ENCODE measurements at places on chromosomes 13 and 19.

- DNase-seq: no peak
These were observed 9.4 kb downstream of the SETDB2 start for GRCh38 chr13:49453465-49453864.

GRCh38 chr19:5718579-5719273 lies 1.2 kb downstream of the LONP1 start:
- DNase-seq: peak; percentile 41

DNA sequence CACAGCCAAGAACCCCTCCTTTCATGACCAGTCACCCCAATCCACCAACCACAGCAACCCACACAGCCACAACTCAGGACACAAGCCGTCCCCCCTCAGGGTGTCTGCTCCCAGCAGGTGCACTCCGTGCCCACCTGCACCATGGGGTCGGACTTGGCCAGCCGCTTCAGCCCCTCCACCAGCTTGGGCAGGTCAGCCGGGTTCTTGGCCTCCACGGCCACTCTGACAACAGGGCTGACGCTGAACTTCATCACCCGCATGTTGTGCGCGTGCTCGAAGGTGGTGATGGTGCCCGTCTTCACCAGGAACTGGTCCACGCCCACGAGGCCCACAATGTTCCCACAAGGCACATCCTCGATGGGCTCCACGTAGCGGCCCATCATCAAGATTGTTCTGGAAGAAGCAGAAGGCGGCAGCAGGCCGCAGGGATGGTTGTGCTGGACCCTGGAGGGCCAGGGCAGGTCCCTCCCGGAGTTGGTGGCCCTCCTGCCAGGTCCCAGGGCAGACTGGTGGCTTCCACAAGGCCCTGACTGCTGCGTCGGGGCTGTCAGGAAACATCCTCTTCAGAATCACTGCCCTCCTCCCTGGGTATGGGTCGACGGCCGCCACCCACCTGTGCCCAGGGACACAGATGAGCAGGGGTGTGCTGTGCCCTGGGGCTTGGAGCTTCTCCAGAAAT lies 5.5 kb downstream of the EEF2 start:
- DNase-seq: no peak

- DNase-seq: no peak
These were observed 24.4 kb downstream of the SPATA13 start for GRCh38 chr13:24184882-24185281.

GRCh38 chr19:21749090-21749489 lies 18.3 kb downstream of the ZNF100 start:
- DNase-seq: no peak

DNA sequence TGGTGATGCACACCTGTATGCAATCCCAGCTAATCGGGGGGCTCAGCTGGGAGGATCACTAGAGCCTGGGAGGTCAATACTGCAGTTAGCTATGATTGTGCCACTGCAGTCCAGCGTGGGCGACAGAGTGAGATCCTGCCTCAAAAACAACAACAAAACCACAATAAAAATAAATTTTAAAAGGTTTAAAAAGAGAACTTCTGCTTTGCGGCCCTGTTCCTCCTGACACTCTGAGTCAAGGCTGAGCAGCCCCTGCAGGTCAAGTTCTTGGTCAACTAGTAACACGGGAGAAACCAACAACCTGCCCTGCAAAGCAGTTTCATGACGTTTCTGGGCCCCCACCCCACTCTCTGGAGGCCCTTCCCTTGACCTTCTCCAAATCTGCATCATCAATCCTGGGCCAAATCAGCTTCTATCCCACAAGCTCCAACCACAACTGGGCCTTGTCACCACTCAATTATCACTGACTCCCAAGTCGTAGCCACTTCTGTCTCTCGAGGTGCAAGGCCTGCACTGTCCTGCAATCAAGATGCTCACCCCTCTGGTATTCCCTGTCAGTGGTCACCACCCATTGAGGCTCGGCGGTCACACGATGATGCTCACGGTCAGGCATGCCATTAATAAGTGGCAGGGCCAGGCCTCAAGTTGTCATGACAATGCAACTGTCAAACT lies 7.5 kb downstream of the ELAVL1 start:
- DNase-seq: no peak

DNA sequence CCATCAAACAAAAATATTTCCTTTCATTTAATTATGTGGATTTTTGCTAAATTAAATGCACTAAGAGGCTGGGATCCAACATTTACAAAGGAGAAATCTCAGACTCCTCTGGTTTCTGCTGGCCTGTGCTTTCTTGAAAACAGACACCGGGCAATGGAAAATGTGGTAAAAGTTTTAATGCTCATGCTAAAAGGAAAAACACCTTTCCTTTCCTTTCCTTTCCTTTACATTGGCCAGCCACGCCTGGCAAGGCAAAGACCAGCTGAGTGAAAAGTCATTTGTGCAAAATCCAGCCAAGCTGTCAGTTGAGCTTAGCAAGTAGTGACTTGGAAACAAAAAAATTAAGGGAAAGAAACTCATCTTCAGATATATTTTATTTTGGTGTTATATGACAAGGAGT lies 240.3 kb downstream of the LACC1 start:
- DNase-seq: no peak

DNA sequence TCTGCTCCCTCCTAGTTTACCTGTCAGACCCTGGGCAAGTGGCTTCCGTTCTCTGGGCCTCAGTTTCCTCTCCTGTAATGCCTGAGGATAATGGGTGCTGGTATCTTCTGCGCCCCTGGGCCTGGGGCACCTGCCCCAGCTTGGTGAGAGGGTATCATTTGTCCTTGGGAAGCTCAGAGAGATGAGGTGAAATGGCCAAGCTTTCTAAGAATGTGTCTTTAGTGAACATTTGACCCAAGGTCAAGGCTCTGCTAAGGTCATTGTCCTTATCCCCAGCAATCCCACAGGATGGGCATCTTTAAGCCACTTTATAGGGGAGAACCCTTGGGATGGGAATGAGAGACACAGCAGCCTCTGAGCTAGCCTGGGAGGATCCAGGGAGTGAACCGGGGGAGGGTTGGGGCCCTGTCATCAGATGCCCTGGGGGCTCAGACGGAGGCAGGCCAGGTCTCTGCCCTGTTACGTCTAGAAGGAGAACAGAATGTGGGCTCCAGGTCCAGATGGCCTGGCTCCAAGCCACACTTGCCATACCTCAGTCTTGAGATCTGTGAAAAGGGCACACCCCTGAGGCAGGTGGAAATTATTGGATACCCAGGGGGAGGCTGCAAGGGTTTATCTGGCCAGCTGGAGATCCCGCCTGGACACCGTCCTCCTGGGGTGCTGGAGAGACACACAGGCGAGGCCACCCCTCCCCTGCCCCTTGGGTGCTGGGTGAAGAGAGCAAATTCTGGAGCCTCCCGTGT lies 1.1 kb upstream of the NFIC start:
- DNase-seq: peak; percentile 87

DNA sequence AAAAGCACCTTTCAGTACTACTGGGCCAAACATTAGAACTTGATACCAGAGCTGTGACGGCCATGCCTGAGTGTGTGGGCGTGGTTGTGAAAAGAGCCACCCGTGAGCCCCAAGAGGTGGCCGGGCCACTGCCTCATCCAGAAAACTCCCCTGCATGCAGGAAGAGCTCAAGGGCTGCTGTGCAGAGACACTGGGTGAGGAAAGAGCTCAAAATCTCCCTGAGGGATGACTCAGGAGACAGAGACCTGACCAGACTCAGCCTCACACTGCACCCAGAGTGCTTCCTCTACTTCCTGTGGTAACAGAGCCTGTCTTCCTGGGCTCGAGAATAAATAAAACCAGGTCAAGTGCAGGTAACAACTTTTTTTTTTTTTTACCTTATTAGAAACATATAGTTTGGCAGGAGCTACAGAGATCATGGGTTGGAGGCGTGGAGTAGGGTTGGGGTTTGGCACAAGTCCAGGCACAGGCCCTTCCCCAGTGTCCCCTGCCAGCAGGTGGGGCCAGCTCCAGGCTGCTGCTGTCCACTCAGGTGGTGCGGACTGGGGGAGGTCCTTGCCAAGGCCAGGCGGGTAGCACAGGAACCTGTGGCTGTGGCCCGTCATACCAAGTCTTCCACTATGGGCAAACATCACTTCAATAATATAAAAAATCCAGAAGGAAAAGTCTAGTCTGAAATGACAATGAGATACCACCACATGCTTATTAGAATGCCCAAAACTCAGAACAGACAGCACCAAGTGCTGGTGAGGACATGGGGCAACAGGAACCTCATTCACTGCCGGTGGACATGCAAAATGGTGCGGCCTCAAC lies 25.5 kb downstream of the ELL start:
- DNase-seq: peak; percentile 67

DNA sequence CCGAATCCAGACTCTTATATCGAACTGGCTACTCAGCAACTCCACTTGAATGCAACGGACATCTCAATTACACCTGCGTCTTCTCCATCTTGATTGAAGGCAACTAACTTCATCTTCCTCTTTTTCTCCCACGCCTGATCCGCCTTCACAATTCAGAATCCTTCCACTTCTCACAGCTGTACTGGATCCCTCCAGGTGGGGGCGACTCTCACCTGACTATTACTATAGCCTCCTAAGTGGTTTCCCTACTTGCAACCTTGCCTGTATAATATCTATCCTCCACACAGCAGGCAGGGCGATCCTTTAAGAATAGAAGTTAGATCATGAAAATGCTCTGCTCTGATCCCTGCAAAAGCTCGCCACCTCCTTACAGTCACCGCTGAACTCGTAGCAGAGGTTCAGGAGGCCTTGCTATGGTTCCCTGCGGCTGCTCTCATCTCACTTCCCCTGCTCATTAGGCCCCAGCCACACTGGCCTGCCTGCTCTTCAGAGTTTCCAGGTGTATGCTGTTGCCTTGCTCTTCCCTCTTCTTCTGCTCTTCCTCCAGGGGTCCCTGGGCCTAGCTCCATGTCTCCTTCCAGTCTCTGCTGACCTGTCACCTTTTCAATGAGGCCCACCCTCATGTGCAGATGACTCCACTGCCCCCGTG lies 31.9 kb downstream of the RFXAP start:
- peak; percentile 43 for DNase-seq

DNA sequence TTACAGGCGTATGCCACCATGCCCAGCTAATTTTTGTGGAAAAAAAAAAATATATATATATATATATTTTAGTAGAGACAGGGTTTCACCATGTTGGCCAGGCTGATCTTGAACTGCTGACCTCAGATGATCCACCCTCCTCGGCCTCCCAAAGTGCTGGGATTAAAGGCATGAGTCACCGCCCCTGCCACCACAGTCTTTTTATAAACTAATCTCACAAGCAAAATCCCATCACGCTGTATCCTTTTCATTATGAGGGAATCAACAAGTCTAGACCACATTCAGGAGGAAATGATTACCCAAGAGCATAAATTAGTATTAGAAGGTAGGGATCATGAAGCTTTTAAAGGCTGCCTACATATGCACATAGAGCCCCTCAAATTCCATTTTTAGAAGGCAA lies 210.6 kb upstream of the NBEA start:
- DNase-seq: no peak

GRCh38 chr19:10884274-10884673 lies 12.9 kb downstream of the CARM1 start:
- peak; percentile 14 for DNase-seq

DNA sequence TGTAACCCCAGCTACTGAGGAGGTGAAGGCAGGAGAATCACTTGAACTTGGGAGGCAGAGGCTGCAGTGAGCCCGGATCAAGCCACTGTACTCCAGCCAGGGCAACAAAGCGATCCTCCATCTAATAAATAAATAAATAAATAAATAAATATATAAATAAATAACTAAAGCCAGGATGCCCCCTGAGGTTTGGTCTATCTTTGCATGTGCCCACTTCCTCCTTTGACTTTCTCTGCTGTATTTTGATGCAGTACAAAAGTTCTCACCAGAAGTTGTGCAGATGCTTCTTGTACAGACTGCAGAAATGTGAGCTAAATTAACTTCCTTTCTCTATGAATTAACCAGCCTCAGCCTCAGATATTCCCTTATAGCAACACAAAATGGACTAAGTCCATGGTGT lies 6.5 kb upstream of the N4BP2L2 start:
- DNase-seq: no peak

DNA sequence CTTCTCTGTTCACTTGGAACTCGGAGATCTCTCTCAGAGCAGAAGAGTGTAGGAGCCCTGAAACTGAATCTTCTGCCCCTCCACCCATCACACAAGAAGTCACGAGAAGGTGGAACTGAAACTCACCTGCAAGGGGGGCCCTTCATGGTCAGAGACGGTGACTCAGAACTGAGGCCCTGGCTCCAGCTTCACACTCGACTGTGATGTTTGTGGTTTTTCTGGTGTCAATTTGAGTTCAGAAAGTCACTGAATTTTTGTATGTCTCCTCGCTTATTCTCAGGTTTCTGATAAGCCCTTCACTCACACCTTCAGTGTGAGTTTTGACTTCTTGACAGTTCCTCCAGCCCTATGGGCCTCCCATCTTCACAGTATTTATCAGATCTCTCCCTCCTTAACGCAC lies 23.1 kb downstream of the SIGLEC5 start:
- no peak for DNase-seq

- DNase-seq: no peak
These were observed 5.2 kb downstream of the PPP1R14A start for GRCh38 chr19:38250821-38251563.

GRCh38 chr13:59374691-59375090 lies 789.0 kb downstream of the DIAPH3 start:
- peak; percentile 72 for DNase-seq

DNA sequence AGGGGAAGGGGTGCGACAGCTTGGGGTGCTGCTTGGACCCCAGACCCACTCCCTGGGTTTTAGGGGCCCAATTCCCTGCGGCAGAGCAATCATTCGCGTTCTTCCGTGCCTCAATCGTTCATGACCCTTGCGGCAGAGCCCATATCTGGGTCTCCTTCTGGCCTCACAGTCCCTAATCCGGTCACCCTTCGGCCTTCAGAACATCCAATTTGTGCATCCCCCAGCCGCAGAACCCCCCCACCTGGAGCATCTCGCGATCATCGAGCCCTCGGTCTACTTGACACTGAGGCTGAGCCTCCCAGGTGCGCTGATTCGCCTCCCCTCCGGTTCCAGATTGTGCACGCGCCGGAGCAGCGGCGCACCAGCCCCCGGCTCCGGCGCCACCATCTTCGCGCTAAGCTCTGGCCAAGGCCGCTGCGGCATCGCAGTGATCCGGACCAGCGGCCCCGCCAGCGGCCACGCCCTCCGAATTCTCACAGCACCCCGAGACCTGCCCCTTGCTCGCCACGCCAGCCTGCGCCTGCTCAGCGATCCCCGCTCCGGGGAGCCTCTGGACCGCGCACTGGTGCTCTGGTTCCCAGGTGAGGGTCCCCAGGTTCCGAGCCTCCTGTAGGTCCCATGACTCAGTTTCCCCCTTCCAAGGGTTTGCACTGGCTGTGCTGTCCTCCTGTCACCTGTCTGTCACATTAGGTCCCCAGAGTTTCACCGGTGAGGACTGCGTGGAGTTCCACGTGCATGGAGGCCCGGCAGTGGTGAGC lies 501 bp downstream of the GTPBP3 start:
- DNase-seq: peak; percentile 60

GRCh38 chr19:16856091-16856490 lies 26.9 kb downstream of the SIN3B start:
- no peak for DNase-seq

- DNase-seq: no peak
These were observed 2.2 kb downstream of the PAN3 start for GRCh38 chr13:28140433-28141125.

DNA sequence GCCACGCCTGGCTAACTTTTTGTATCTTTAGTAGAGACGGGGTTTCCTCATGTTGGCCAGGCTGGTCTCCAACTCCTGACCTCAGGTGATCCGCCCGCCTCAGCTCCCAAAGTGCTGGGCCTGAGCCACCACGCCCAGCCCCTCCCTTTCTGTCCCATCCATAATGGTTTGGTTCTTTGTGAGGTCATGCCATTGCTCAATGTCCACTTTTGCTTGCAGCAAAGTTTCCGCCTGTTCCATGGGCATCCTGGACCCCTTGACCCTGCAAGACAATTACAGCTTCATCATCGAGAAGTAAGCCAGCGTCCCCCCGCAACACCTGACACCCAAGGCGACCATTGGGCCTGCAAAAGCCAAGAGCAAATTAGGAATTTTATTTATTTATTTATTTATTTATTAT lies 16.6 kb downstream of the PRR22 start:
- no peak for DNase-seq

All from NCI-H69 (cell line).